ENCODE measurements at places on chromosomes 4 and X.
A peak's percentile ranks its signal among the peaks of the same experiment; 100 is the strongest.

DNA sequence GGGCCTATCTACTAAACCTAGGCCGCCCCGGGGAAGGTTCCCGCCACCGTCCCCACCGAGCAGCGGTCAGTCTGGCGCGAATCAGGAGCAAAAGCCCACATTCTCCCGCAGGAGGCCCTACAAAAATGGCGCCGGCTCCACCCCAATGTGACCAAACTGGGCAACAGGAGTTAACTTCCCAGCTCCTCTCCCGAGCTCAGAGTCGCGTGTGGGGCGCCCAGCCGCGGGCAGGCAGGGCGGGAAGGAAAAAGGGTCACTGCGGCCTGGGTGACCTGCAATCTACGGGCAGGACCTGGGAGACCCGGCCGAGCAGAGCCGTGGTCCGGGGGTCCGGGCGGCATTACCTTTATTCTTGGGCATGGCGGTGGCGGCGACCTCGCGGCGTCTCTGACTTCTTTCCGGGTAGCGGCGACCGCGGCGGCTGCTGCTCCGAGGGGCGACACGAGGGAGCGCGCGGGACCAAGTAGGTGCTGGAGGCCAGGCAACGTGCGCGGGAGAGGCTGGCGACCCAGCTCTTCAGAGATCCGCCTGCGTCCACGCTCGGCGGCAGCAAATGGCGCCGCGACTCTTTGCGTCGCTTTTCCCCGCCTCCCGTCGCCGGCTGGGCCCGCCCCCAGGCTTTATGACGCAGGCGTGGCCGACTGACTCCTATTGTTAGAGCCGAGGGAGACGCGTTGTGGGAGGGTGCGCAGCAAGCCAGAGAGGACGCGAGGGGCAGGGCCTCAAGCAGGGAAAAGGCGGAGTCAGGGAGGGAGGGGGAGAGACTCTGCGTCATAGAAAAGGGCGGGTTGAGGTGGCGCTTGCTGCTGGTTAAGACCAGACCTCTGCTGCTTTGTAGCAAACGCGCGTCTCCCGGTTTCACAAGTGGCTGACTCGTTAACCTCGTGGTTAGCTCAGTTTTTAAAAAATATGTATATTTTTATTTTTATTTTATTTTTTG lies at the start of gene EIF1AX:
EIF1AX (minus strand) TSS at position 558 of the 940 bp plus-strand sequence; CDS start at position 360, 198 bp downstream.
- peak; percentile 86 for DNase-seq

GRCh38 chr4:39591290-39591689 lies 47.4 kb downstream of the SMIM14 start:
- no peak for DNase-seq

GRCh38 chr4:10639664-10640063 lies 44.9 kb downstream of the CLNK start:
- DNase-seq = no peak

DNA sequence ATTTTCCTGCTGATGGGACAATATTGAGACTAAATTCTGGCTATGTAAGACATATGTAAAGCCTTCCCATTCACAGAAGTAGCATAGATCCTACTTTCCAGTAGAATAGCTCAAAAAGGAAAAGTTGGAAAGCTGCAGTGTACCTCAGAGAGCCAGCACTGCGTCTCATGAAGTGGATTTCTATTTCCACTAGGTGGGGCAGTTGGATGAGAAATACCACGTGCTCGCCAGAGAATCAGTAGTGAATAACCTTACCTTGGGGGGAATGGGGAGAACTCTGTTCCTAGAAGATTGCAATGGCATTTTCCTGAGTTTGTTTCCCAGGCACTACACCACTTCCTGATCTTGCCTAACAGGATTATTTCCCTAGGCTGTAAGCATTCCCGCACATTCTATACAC lies 907.1 kb downstream of the FSTL5 start:
- DNase-seq = no peak

GRCh38 chrX:1011691-1012283 lies 200.7 kb downstream of the CRLF2 start:
- no peak for DNase-seq

- peak; percentile 75 for DNase-seq
These were observed 44.5 kb downstream of the FGFRL1 start for GRCh38 chr4:1055721-1056590.

DNA sequence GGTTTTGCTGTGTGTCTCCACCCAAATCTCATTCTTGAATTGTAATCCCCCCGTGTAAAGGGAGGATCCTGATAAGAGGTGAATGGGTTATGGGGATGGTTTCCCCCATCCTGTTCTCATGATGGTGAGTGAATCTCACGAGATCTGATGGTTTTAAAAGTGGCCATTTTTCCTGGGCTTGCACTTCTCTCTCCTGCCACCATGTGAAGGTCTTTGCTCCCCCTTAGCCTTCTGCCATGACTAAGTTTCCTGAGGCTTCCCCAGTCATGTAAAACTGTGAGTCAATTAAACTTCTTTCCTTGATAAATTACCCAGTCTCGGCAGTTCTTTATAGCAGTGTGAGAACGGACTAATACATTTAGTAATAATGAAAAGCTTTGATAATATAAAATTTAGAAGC lies 46.9 kb downstream of the ANTXR2 start:
- no peak for DNase-seq

- DNase-seq = no peak
These were observed 144.1 kb downstream of the MGST2 start for GRCh38 chr4:139809757-139810140.

GRCh38 chr4:106694232-106694631 lies 325.7 kb upstream of the GIMD1 start:
- no peak for DNase-seq

- no peak for DNase-seq
These were observed 105.0 kb upstream of the ANXA3 start for GRCh38 chr4:78446619-78447018.

- DNase-seq = no peak
These were observed 204.2 kb upstream of the CASK start for GRCh38 chrX:42127563-42127962.

- DNase-seq = no peak
These were observed 218.7 kb downstream of the NWD2 start for GRCh38 chr4:37463033-37463856.

DNA sequence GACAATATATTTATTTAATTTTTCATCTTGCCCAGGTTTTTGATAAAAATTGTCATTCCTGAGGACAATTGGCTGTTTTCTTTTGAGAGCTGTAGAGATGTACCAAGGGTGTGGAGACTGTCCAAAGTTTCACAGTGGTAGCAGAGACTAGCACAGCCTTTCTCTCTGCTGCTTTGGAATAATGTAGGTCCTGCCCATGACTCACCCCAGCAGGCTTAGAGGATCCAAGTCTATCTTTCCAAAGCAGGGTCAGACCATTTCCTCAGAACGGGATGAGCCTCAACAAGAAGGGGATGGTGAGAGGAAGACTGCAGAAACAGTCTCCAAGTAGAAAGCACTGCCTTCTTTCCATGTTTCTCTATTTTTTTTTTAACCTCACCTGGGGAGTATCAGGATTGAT lies 131.5 kb upstream of the RPL34 start:
- DNase-seq = no peak

DNA sequence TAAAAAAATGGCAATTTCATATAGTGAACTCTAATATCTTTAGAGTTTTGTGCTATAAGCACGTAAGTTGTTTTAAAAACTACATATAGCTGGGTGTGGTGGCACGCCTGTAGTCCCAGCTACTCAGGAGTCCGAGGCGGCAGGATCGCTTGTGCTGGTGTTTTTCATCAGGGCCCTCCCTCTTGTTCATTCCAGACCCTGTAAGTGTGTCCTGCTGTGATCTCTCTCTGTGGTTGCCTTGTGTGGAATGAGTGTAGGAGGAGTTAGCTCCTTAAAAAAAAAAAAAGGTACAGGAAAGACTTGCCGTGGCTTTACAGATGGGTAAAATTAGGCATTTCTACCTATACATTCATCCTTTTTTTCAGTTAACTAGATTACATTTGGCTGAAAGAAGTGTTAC lies 35.4 kb downstream of the RBBP7 start:
- DNase-seq = no peak

- DNase-seq = no peak
These were observed 42.9 kb upstream of the INTS6L start for GRCh38 chrX:135477576-135477975.

DNA sequence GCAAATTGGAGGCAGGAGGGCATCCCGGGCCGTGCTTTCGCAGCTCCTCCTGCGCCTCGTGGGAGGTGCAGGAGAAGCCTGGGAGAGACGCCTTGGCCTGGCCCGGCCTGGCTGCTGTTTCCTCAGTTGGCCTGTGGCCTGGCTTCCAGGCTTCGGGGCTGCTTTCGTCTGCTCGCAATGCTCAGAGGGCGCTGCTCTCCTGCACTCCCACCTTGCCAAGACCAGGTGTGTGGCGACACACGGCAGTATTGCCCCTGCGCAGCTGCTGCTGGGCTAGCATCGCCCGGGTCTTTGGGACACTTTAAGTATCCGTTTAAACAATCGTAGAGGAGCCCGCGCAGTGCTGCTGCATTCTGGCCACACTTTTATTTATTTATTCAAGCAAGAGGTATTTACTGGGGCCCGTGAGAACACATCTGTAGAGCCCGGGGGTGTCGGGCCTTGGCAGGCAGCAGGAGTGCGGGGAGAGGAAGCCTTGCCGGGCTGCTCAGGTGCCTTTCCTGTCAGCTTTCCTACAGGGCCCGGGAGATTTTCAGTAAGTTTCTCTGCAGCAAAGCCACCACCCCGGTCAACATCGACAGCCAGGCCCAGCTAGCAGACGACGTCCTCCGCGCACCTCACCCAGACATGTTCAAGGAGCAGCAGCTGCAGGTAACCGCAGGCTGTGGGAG lies 26.2 kb upstream of the HGFAC start:
- no peak for DNase-seq

DNA sequence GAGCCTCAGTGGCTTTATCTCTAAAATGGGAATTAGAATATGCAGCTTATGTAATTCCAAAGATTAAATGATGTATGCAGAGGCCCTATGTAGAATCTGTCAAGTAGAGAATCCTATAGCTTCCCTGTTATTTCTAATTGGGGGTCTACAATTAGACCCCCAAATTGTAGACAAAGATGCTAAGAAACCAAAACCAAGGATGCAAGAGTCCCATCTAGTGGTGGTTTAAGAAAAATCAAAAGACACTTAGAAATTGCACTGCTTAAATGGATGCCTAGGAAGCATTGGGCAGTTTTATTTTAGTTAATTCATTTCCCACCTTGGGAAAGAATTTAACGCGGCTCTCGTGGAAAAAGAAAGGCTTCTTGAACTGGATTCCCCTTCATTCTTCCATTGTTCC lies 115.2 kb downstream of the GABRA2 start:
- no peak for DNase-seq

DNA sequence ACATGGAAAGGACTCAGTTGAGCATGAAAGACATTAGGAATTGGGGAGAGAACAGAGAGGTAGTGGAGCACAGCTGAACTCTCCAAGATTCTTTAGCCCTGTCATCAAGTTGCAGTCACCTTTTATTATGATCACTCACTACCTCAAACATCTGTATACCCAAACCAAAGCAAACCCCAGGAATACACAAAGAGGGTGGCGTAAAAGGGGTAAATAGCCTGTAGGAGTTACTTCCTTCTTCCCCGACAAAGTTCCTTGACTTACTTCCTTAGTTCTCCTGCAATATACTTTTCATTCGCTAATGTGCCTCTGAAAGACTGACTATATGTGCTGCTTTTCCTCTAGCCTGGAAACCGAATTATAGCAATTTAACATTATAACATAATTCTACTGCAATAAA lies 159.9 kb downstream of the SPRY1 start:
- no peak for DNase-seq

GRCh38 chr4:157076578-157076947 lies 613 bp downstream of the GLRB start:
- no peak for DNase-seq

Data from activated CD4-positive, CD25-positive, alpha-beta regulatory T cell (primary cell).